Ureter (tissue), 1 donor: ENCODE measurements at places on chromosomes 11 and 22. TPM values are rescaled to one million over a fixed set of nuclear protein-coding genes. Genes with fewer than 3 reads are reported as not detected.

Gene SERPING1
- total RNA-seq: 302 TPM

Gene HPS4
- 49.8 TPM for total RNA-seq

Gene KRTAP5-8
- total RNA-seq: 5.0 TPM

Gene ARHGEF17
- 71.5 TPM for total RNA-seq

DNA sequence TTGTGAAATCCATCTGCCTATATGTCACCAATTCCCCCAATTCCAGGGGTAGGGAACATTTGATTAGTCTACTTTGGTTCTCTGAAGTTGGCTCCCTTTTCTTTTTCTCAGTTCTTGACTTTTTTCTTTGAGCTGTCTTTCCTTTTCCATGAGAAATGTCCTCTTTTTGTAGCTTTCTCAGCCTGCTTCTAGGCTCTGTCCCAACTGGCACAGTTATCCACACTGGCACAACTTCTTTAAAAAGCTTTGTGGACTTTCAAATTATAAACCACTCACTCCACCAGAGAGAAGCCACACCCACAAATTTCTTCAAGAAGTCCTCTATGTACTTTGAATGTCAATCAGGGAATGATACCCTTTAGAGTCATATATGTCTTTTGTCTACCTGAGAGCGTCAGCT is 100.5 kb downstream of the TTC17 start:
- no peak for DNase-seq

DNA sequence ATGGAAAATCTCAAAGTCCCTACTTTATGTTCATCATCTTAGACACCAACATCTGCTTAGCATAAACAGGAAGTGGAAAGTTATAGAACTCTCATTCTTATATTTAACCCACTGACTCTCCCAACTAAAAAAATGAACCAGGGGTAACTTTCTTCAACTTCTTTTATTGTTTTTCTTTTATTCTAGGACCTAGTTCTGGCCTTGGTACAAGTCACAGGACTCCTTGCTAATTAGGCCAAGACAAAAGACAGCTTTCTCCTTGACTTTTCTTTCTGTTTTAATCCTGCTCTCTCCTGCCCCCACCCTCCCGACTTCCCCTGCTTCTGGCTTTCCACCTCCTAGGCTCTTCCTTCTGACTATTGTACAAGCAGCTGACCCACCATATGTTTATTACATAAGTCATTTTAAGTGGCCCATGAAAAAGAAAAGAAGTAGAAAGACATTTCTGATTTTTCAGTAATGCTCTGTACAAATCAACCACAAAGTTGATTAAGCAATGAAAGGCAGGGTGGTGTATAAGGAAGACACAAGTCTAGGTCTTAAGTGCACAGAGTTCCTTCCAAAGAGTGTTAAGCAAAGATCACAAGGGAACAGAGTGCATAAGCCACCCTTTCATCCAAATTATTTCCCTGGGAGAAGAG is 18.3 kb downstream of the JAML start:
- no peak for DNase-seq

DNA sequence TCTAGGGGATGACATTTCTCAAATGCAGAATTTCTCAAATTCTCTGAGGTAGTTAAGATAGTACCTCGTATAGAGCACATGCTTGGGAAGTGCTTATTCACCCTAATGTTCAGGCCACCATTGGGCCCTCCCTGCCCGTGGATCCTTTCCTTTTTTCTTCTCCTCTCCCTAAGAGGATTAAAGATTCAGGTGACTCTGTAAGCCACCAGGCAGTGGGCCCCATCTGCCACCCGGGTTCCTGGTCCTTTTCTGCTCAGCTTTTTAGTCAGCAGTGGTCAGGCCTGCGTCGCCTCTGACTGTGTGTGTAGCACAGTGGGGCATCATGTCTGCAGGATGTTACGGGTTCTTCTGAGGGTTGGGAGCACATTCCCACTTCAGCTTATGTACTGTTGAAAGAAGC is 7.2 kb downstream of the CEP164 start:
- DNase-seq: no peak

- DNase-seq: no peak
Observed at GRCh38 chr11:18046116-18046777, at the start of gene TPH1. Gene TPH1, minus strand, starts transcription at chr11:18046269. Its CDS starts 5,507 bp downstream, at chr11:18040762.

DNA sequence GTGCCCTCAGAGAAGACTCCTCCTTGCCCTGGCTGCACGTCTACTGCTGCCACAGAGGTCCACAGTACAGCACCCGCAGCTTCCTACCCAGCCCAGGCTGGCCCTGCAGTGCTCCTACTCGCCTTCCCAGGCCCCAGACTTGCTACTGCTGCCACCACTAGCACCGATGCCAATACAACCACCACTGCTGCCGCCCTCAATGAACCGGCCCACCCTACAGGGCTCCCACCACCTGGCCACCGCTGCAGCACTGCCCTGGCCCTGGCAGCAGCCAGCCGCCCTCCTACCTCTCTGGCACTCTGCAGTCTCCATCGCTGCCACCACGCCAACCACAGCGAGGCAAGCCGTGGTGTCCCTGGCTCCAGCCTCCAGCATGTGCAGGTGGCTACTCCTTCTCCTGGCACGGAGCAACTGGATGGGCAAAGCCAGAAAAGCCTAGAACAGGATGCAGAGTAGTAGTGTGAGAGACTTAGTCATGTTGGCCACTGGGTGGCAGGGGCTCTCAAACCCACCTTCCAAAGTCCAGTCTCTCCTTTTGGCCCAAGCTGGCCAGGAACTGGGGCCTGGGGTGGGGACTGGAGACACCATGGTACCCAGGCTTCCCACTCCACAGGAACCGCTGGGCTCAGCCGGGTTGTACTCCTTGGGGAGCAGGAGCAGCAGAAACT is 39.4 kb downstream of the C22orf42 start:
- no peak for DNase-seq
